Hippocampal formation (tissue), 2 donors: ENCODE measurements at places on chromosomes 6 and 20.

GRCh38 chr20:25860531-25861150, 164.0 kb upstream of the ZNF337 start:
- DNase-seq: no peak

DNA sequence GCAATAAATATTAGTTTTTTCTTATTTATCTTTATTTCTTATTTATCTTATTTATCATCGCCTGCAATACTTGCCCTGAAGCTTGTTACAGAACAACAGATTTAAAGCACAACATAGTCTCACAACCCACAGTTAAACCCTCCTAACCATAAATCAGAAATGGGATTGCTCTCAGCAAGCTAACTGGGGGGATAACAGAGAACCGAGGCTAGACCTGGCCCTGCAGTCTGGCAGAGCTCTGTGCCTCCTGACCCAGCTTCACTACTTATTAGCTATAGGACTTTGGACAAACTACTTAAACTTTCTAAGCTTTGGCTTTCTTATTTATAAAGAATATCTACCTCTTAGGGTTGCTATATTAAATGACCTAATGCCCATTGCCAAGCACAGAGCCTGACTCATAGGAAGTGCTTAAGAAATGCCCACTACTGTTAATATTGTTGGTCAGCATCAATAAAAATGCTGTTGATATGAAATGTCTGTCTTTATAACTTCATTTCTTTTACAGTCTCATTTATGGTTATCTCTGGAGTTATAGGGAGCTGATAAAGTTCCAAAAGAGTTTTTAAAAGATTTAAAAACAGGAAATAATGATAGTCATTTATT, 87.9 kb upstream of the BEND6 start:
- no peak for DNase-seq

DNA sequence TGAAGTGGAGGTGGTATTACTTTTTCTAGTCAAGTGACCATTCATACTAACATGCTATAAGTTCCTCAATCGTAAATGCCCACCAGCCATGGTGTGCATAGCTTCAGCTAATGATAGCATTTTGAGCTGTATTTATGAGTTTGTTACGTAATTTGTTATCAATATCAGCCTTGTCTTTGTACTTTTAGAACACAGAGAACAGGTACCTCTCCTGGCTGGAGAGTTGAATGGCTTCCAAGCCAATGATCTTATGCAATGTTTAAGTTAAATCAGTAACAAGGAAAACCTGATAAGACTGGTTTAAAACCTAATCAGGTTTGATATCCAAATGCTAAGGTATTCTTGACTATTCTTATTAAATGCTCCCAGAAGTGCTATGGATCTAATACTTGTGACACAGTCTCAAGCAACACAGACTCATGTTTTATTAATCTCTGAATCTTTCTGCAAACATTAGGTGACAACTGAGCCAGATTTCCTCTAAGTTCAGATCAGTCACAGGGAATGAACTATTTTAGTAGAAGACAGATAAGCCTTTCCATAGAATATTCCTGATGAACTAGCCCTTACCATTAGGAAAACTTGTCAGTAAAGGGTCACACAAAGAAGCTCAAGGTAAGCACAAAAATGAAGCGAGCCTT, 154.8 kb downstream of the PTPRK start:
- DNase-seq: no peak

DNA sequence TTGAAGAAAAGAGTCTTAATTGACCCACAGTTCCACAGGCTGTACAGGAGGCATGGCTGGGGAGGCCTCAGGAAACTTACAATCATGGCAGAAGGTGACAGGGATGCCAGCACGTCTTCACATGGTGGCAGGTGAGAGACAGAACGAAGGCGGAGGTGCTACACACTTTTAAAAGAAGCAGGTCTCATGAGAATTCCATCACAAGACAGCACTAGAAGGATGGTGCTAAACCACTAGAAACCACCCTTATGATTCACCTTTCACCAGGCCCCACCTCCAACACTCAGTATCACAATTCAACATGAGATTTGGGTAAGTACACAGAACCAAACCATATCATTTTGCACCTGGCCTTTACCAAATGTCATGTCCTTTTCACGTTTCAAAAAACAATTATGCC, 20.9 kb downstream of the TAGAP start:
- DNase-seq: no peak

- DNase-seq: no peak
Observed at GRCh38 chr6:107230024-107230423, 114.7 kb upstream of the BEND3 start.

DNA sequence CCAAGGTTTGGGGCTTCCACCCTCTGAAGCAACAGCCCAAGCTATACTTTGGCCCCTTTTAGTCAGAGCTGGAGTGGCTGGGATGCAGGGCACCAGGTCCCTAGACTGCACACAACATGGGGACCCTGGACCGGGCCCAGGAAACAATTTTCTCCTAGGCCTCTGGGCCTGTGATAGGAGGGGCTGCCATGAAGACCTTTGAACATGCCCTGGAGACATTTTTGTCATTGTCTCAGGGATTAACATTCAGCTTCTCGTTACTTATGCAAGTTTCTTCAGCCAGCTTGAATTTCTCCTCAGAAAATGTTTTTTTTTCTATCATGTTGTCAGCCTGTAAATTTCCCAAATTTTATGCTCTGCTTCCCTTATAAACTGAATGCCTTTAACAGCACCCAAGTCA, 82.3 kb downstream of the LRRC1 start:
- DNase-seq: no peak
